Activated naive CD8-positive, alpha-beta T cell treated with anti-CD3 and anti-CD28 coated beads, Interleukin-2, amount 50 U/mL, for 24 hours (primary cell): ENCODE measurements at places on chromosomes 12 and 14.

GRCh38 chr12:12779529-12779928 lies 5.9 kb upstream of the APOLD1 start:
- no peak overlapping the region for H3K27ac ChIP-seq
- H3K4me1 ChIP-seq: no peaks in the 10 kb centered on the region
- no peak for DNase-seq
- H3K36me3 ChIP-seq: no peaks in the 10 kb centered on the region
- no peak overlapping the region for H3K4me3 ChIP-seq
- H3K27me3 ChIP-seq: no peaks in the 10 kb centered on the region

GRCh38 chr14:103129301-103130016 lies 6.2 kb downstream of the TNFAIP2 start:
- no peak for DNase-seq
- H3K27me3 ChIP-seq: peaks cover 8% of the 10 kb centered on the region
- H3K27ac ChIP-seq: no peak overlapping the region
- no peaks in the 10 kb centered on the region for H3K36me3 ChIP-seq
- H3K4me3 ChIP-seq: no peak overlapping the region

- no peak for DNase-seq
- no peak overlapping the region for H3K4me3 ChIP-seq
- no peaks in the 10 kb centered on the region for H3K36me3 ChIP-seq
- no peaks in the 10 kb centered on the region for H3K4me1 ChIP-seq
- H3K27me3 ChIP-seq: no peaks in the 10 kb centered on the region
These were observed 304.3 kb upstream of the PRICKLE1 start for GRCh38 chr12:42893803-42894202.

GRCh38 chr12:92215358-92215757 lies 69.7 kb upstream of the BTG1 start:
- H3K27ac ChIP-seq: no peak overlapping the region
- peaks cover 6% of the 10 kb centered on the region for H3K36me3 ChIP-seq
- no peak for DNase-seq
- H3K4me3 ChIP-seq: no peak overlapping the region

DNA sequence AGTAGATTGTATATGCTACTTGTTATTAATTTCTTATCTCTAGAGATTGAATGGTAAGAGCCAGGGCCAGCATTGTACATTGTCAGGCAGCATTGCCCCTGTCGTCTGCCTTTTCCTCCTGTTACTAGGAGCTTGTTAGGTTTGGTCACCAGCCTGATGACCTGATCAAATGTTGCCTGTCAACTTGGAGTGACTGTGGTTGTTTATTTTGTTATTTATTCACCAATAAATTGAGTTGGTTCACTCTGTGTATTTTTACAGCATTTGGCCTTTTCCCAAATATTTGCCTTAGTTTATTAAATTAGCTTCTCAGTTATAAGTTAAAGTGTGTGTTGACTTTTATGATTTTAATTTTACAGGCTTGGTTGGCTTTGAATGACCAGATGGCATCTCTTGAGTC lies 88.4 kb downstream of the PRKCH start:
- H3K4me1 ChIP-seq: peaks cover 48% of the 10 kb centered on the region
- H3K27ac ChIP-seq: peak overlapping the region; percentile 94
- H3K36me3 ChIP-seq: peaks cover 34% of the 10 kb centered on the region
- no peak for DNase-seq
- no peaks in the 10 kb centered on the region for H3K27me3 ChIP-seq

DNA sequence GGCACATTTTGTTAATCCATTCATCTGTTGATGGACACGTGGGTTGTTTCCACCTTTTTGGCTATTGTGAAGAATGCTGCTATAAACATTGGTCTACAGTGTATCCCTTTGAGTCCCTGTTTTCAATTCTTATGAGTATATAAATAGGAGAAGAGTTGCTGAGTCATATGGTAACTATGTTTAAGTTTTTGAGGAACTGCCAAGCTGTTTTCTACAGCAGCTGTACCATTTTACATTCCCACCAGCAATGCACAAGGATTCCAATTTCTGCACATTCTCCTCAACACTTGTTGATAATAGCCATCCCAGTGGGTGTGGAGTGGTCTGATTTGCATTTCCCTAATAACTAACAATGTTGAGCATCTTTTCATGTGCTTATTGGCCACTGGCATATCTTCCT lies 6.9 kb upstream of the SVOP start:
- H3K4me3 ChIP-seq: no peak overlapping the region
- no peaks in the 10 kb centered on the region for H3K36me3 ChIP-seq
- no peak for DNase-seq
- H3K27ac ChIP-seq: no peak overlapping the region
- H3K4me1 ChIP-seq: no peaks in the 10 kb centered on the region

DNA sequence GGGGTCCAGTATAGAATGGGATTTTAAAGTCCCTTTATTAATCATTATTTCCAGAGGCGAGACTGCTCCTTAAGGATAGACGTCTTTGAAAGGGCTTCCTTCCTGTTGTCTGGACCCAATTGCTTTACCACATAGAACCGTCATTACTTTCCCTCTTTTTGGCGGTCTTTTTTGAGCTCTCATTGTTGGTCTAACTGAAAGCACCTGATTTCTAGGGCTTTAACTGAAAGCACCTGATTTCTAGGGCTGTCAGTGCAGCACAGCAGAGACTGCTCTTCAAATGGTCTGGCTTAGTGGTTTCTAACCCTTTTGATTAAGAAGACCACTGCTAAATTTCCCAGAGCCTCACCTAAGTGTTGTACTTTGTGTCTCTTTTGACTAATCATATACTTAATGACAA lies 95.8 kb downstream of the PRKCH start:
- H3K4me3 ChIP-seq: peak overlapping the region; percentile 35
- H3K4me1 ChIP-seq: no peaks in the 10 kb centered on the region
- H3K27me3 ChIP-seq: no peaks in the 10 kb centered on the region
- H3K27ac ChIP-seq: peak overlapping the region; percentile 71
- no peak for DNase-seq
- H3K36me3 ChIP-seq: peaks cover 12% of the 10 kb centered on the region

GRCh38 chr14:105210266-105211025 lies 29.3 kb upstream of the NUDT14 start:
- H3K27me3 ChIP-seq: no peaks in the 10 kb centered on the region
- H3K4me1 ChIP-seq: no peaks in the 10 kb centered on the region
- H3K27ac ChIP-seq: no peak overlapping the region

DNA sequence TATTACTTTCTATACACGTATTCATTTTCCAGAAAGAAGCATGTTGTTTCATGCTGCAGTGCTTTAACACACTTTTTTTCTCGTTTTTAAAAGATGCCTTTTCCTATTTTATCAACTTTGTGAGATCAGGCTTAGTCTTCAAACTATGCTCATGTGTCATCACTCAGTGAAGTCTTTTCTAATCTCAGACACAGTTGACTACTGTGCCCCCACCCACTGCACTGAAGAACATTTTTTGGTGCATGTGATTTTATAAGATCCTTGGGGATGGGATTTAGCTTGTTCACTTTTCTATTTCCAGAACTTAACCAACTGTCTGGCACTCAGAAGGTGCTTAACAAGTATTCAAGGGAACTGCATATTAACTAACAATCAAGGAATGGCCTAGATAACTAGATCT lies 85.5 kb downstream of the CDK17 start:
- peaks cover 27% of the 10 kb centered on the region for H3K4me1 ChIP-seq
- no peaks in the 10 kb centered on the region for H3K27me3 ChIP-seq
- H3K27ac ChIP-seq: no peak overlapping the region
- DNase-seq: no peak
- H3K4me3 ChIP-seq: no peak overlapping the region
- peaks cover 7% of the 10 kb centered on the region for H3K36me3 ChIP-seq

- H3K4me1 ChIP-seq: no peaks in the 10 kb centered on the region
- H3K4me3 ChIP-seq: no peak overlapping the region
- no peaks in the 10 kb centered on the region for H3K27me3 ChIP-seq
- DNase-seq: no peak
These were observed 178.7 kb upstream of the SOX5 start for GRCh38 chr12:24127919-24128721.

DNA sequence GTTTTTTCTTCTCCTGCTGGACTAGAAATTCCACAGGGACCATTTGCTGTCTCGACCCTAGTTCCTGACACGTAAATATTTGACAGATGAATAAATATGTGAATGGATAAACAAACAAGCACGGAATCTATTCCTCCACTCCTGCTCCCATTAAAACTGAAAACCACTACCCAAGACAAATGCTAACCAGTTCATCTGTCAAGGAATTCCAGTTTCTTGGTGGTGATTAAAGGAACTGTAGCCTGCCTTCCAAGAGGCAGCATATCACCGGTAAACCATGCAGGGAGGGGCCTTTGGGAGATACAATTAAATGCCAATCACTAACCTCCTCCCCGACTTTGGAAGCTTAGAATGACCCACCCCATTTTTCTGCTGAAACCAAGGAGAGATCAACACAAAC lies 95.4 kb downstream of the TTC7B start:
- peaks cover 4% of the 10 kb centered on the region for H3K4me1 ChIP-seq
- no peak overlapping the region for H3K4me3 ChIP-seq
- H3K27ac ChIP-seq: no peak overlapping the region
- H3K36me3 ChIP-seq: no peaks in the 10 kb centered on the region
- DNase-seq: no peak
- H3K27me3 ChIP-seq: no peaks in the 10 kb centered on the region

GRCh38 chr12:63911341-63911740 lies 66.8 kb downstream of the SRGAP1 start:
- no peaks in the 10 kb centered on the region for H3K36me3 ChIP-seq
- H3K27me3 ChIP-seq: peaks cover 4% of the 10 kb centered on the region
- DNase-seq: no peak
- H3K4me1 ChIP-seq: peaks cover 1% of the 10 kb centered on the region
- H3K27ac ChIP-seq: no peak overlapping the region

- H3K36me3 ChIP-seq: no peaks in the 10 kb centered on the region
- H3K4me1 ChIP-seq: no peaks in the 10 kb centered on the region
- H3K27me3 ChIP-seq: peaks cover 2% of the 10 kb centered on the region
- no peak overlapping the region for H3K4me3 ChIP-seq
- DNase-seq: no peak
These were observed 235.3 kb downstream of the KSR2 start for GRCh38 chr12:117733549-117733805.

GRCh38 chr12:115375186-115375991 lies 691.4 kb upstream of the TBX3 start:
- H3K36me3 ChIP-seq: no peaks in the 10 kb centered on the region
- H3K27me3 ChIP-seq: peaks cover 6% of the 10 kb centered on the region
- peak overlapping the region; percentile 23 for H3K27ac ChIP-seq
- peaks cover 11% of the 10 kb centered on the region for H3K4me1 ChIP-seq
- peak; percentile 2 for DNase-seq

- H3K27me3 ChIP-seq: no peaks in the 10 kb centered on the region
- H3K27ac ChIP-seq: no peak overlapping the region
- DNase-seq: no peak
- no peaks in the 10 kb centered on the region for H3K36me3 ChIP-seq
- no peaks in the 10 kb centered on the region for H3K4me1 ChIP-seq
These were observed 234.0 kb downstream of the SYT1 start for GRCh38 chr12:79098530-79098929.

GRCh38 chr12:7387289-7387688 lies 56.7 kb downstream of the CD163L1 start:
- no peak overlapping the region for H3K27ac ChIP-seq
- no peak overlapping the region for H3K4me3 ChIP-seq
- H3K4me1 ChIP-seq: no peaks in the 10 kb centered on the region
